Stimulated activated CD4-positive, alpha-beta T cell treated with anti-CD3 and anti-CD28 coated beads, Interleukin-4, amount 100 ng/mL, for 48 hours (primary cell): ENCODE measurements at places on chromosomes 3 and 15.

GRCh38 chr3:58668247-58668646, 1.7 kb upstream of the FAM3D start:
- DNase-seq: no peak

- no peak for DNase-seq
These were observed 397.1 kb downstream of the TIGIT start for GRCh38 chr3:114690911-114691310.

GRCh38 chr3:187586226-187586625, 84.0 kb downstream of the SST start:
- no peak for DNase-seq

- no peak for DNase-seq
These were observed 373.7 kb upstream of the NECTIN3 start for GRCh38 chr3:110697961-110698360.

GRCh38 chr3:62128051-62128450, 245.3 kb downstream of the FEZF2 start:
- DNase-seq: no peak

DNA sequence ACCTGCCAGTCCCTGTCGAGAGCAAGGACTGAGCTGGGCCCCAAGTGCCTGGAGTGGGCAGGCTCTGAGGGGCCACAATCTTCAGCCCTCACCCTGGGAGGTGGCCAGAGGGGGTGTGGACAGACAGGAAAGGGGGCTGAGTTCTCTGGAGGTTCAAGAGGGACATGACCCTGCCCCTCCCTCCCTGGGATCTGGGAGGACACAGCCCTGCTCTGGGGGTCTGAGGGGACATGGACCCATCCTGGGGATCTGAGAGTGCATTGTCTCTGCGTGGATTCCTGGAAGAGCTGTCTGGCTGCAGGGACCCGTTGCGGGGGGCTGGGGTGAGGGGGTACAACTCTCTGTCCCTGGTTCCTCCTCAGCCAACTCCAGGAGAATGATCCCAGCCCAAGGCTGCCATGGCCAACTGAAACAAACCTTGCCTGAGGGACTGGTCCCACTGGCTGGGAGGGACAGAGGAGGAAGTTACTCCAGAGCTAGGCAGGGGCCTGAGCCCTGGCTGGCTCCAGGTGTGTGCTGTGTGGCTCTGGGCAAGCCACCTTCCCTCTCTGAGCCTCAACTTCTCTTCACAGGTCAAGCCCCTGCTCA, 29.0 kb downstream of the PTH1R start:
- no peak for DNase-seq

GRCh38 chr15:49990835-49991545, 128.0 kb downstream of the ATP8B4 start:
- DNase-seq: no peak

DNA sequence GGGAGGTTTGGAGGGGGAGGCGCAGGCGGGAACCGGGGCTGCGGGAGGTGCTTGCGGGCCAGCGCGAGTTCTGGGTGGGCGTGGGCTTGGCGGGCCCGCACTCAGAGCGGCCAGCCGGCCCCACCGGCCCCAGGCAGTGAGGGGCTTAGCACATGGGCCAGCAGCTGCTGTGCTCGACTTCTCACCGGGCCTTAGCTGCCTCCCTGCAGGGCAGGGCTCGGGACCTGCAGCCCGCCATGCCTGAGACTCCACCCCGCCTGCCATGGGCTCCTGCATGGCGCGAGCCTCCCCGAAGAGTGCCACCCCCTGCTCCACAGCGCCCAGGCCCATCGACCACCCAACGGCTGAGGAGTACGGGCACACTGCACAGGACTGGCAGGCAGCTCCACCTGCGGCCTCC, 98.6 kb upstream of the IGF1R start:
- no peak for DNase-seq

GRCh38 chr3:191137708-191138107, 61.3 kb upstream of the OSTN start:
- DNase-seq: no peak

GRCh38 chr3:112888381-112889085, 41.9 kb upstream of the CD200R1L start:
- no peak for DNase-seq

DNA sequence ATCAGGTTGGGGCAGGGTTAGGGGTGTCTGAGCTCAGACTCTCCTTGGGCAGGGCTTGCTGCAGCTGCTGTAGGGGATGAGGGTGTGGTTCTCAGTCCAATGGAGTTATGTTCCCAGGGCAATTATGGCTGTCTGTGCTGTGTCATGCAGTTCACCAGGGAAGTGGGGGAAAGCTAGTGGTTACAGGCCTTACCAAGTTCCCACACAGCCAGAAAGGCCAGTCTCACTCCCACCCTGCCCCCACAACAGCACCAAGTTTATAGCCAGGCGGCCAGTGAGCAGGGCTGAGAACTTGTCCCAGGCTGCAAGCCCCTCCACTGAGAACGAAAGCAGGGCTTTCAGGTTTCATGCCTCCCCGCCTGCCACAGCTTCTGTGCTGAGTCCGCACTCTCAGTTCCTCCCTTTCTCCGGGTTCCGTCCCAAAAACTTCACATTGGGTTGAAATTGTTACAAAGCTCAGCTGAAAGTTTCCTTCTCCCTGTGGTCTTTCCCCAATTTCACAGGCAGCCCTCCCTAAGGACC, 19.6 kb upstream of the CPOX start:
- no peak for DNase-seq

- no peak for DNase-seq
These were observed 71.8 kb downstream of the IL5RA start for GRCh38 chr3:3038201-3038991.

- DNase-seq: no peak
These were observed 348.8 kb upstream of the DCBLD2 start for GRCh38 chr3:99250272-99250671.
